ENCODE measurements at places on chromosomes 6 and 20.

DNA sequence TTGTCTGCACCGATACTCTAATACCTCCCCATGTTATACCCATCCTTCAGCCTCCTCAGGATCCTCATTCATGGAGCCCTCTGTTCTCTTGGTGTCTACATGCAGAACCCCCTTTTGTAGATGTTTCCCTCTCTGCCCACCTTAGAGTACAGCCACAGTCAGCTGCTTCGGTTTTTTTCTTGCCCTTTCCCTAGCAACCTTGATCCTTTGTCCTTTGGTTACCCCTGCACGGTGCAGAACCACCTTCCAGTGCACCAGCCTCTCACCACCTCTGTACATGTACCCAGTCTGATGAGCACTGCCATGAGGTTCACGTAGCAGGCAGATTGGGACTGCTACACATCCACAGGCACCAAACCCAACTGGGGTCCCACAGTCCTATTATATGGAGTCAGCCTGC, 7.3 kb downstream of the VPS16 start:
- DNase-seq: no peak

DNA sequence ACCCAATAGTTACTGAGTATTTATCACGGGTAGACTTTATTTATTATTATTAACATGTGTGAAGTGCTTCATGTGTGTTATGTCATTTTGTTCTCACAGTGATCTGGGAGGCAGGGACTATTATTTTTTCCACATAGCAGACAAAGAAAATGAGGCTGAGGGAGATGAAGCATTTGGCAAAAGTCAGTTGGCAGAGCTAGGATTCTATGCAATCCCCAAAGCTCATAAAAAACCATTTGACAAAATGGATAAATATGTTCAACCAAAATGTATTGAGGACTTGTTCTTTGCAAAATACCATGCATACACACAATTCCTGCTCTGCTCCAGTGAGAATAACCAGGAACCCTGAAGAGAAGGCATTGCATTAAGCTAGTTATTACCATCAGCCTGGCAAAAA, 184.4 kb downstream of the HS3ST5 start:
- no peak for DNase-seq

GRCh38 chr20:63363981-63364561, 2.9 kb upstream of the CHRNA4 start:
- DNase-seq: no peak

DNA sequence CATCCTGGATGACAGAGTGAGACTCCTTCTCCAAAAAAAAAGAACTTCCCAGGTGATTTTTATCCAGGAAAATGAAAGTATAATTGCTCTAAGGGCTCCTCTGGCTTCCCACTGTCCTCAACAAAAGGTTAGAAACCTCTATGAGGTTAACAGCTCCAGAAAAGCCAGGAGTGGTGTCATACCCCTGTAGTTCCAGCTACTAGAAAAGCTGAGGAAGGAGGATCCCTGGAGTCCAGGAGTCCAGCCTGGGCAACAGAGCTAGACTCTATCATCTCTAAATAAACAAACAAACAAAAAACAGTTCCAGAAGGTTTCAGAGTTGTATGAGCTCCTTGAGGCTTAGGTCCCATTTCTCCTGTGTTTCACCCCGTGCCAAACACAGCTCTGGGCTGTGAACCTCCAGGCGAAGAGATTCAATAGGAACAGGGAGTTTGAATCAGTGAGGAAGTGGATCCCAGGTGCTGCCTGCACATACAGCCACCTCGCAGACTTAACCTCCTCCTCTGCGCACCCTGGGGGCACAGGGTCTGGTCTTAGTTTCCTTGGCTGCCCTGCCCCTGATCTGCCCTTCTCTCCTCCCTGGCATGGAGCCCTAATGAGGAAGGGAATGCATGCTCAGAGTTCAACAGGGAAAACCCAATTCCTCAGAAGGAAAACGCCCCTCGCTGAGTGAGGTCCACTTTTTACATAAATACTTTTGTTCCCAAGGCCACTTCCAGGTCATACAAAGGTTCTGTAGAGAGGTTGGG, 31.0 kb downstream of the ZC3H12D start:
- no peak for DNase-seq

DNA sequence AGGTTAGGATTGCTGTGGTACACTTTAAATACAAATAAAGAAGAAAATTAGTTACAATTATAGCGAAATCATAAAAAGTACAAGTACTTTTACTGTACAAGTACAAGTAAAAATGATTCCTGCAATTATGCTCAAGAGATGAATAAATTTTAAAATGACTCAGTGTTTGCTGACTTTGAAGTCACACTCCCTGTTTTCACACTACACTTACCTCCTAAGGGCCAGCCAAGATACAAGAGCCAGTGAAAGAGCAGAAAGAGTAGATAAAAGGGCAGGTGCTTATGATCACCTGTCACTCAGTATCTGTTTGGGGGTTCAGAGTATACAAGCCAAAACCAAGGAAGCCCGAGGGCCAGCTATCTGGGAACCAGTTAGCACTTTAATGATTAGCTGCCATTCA, 41.0 kb upstream of the COL21A1 start:
- DNase-seq: no peak

- no peak for DNase-seq
Measured at GRCh38 chr20:63094767-63095499, 88.2 kb upstream of the BHLHE23 start.

DNA sequence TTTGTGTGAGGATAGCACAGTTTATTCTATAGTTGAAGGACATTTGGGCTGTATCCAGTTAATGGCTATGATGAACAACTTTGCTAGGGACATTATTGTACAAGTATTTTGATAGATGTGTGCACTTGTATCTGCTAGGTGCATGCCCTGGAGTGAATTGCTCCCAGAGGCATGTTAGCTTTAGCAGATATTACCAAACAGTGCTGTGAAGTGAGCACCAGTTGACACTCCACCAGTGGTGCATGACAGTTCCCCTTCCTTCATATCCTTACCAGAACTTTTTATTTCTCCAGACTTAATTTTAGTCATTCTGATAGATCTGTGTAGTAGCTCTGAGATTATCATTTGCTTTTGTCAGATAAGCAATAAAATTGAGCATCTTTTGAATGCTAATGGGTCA, 48.9 kb upstream of the ENPP5 start:
- DNase-seq: no peak

Data from effector CD4-positive, alpha-beta T cell (primary cell).